ENCODE measurements at places on chromosomes 6 and 20.

DNA sequence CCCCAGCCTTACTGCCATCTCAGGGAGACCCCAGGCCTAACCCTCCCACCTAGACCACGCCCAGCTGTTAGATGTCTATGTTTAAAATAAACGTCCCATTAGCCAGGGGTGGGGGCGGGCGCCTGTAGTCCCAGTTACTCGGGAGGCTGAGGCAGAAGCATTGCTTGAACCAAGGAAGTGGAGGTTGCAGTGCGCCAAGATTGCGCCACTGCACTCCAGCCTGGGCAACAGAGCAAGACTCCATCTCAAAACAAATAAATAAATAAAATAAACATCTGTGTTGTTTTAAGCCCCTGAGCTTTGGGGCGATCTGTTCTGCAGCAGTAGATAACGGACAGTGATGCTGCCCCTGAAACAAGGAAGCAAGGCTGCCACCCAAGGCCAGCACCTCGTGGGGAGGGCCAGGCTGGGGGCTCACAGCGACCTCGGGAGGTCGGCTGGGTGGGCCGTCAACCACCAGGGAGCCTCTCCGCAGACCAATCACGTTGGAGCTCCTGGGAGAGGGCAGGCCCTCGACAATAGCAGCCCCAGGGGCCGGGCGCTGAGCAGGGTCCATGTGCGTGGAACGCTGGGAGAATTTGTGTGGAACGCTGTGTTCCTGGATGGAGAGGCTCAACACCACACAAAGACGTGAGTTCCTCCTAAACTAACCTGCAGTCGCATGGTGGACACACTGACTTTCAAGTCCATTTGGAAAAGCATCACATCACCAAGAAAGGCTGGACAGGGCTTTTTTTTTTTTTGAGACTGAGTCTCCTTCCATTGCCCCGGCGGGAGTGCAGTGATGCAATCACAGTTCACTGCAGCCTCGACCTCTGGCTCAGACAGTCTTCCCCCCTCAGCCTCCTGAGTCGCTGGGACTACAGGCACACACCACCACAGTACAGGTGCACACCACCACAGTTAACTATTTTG is 1.0 kb upstream of the HELZ2 start:
- DNase-seq = no peak

- no peak for DNase-seq
Observed at GRCh38 chr20:5784735-5785134, 34.5 kb downstream of the SHLD1 start.

DNA sequence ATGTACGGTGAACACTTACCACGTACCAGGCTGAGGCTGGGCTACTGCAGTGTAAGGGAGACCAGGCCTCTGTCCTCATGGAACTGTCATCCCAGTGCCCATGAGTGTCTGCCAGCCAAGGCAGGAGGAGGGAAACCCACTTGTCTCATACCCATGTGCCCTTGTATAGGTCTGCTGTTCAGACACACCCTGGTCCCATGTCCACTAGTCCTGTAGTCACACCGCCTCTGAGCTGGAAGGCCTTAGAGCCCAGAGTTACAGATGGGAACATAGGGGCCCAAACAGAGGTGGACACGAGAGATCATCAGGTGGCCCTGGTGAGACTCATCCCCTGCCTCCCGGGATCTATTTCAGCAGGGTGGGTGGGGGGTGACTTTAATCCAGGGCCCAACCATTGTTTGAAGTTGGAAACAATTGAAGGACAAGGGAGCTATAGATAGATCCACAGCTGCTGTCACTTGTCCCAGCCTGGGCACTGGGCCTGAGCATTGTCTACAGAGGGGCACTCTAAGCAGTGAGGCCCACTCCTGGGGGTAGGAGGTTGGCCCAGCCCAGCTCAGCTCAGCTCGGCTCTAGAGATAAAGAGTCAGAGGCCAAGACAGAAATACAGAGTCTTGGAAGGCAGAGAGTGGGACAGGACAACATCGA is 14.6 kb downstream of the MYH7B start:
- no peak for DNase-seq

- no peak for DNase-seq
Observed at GRCh38 chr6:168198302-168199180, 119.5 kb upstream of the FRMD1 start.

DNA sequence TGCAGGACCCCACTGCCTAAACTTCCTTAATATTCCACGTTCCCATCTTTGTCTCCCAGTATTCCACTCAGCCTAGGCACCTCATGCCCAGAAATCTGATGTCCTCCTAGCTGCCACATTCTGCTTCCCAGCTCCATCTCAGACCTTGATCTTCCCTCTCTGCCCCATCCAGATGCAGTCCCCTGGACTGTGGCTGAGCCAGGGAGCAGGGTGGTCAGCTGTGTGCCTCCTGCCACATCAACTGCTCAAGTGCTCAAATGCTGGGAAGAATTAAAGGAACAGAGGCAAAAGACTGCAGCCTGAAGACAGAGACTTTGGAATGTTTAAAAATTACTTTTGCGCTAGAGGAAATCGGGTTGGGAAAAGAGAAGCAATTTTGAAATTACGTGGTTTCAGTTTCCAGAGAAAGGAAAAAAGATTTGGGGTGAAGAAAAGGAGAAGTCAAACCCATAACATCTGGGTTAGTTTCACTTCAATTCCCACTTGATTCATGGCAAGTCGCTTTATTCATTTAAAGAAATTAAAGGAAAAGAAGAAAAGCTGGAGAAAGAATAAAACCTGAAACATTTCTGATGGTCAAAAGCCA is 704.8 kb downstream of the PTPRT start:
- DNase-seq = no peak

GRCh38 chr20:32982617-32983458 is 21.4 kb downstream of the SUN5 start:
- no peak for DNase-seq

DNA sequence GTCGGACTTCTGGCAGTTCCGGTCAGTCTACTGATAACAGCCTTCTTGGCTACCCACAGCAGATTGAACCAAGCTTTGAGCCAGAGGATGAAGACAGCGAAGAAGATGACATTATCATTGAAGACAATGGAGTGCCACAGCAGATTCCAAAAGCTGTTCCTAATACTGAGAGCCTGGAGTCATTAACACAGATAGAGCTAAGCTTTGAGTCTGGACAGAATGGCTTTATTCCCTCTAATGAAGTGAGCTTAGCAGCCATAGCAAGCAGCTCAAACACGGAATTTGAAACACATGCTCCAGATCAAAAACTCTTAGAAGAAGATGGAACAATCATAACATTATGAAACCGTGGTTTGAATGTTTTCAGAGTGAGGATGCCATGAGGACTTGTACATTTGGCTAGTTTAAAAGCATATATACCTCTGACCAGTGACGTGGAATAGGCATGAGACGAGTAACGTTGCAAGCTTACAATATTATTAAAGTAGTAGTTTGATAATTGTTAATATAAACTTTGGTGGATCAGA is 18.8 kb downstream of the PARD6B start:
- no peak for DNase-seq

GRCh38 chr20:24340933-24341332 is 128.5 kb upstream of the SYNDIG1 start:
- DNase-seq = no peak

- no peak for DNase-seq
Observed at GRCh38 chr20:44457016-44457415, 18.7 kb upstream of the TTPAL start.

DNA sequence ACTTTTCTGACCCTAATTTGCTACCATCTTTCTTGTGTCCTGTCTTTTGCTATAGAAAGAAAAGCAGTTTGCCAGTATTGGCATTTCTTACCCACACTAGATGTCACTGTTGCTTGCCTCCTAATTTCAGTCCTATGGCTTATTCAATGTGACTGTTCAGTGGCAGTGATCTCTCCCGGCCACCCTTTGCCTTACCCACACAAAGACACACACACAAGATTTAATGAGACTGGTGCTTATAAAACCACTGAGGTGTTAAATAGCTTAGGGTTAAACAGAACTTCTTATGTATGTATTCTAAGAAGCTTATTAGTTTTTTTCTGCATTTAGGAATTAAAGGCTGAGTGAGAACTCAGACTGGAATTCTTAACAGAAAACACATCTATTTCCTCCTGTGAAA is 233.6 kb upstream of the ASCC3 start:
- peak; percentile 18 for DNase-seq

- DNase-seq = no peak
Observed at GRCh38 chr6:116034327-116034726, 26.4 kb downstream of the FRK start.

GRCh38 chr20:1566701-1567100 is 9.2 kb upstream of the SIRPD start:
- no peak for DNase-seq

DNA sequence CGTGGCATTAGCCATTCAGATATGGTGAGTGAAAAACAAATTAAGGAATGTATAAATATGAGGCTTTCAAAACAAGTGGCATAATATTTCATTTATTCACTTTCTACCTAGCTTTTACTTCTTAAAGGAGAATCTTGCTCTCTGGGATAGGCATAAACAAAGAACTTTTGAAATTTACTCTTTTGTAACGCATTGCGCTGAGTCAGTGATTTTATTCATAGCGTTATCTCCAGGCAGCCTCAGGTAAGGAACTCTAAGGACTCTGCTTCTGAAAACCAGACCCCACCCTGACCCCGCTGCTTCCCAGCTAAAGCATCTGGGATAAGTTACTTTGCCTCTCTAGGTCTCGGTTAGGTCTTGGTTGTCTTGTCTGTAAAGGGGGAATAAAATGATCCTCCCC is 234.7 kb downstream of the MYLK4 start:
- no peak for DNase-seq

- no peak for DNase-seq
Observed at GRCh38 chr6:46220352-46221221, 49.8 kb upstream of the ENPP5 start.

- no peak for DNase-seq
Observed at GRCh38 chr20:19025430-19026120, 186.9 kb upstream of the SLC24A3 start.

GRCh38 chr6:72424476-72424875 is 197.4 kb upstream of the KCNQ5 start:
- no peak for DNase-seq

- no peak for DNase-seq
Observed at GRCh38 chr6:36285187-36285671, 15.4 kb downstream of the PNPLA1 start.

GRCh38 chr6:158611541-158612370 is 32.8 kb downstream of the DYNLT1 start:
- DNase-seq = no peak

DNA sequence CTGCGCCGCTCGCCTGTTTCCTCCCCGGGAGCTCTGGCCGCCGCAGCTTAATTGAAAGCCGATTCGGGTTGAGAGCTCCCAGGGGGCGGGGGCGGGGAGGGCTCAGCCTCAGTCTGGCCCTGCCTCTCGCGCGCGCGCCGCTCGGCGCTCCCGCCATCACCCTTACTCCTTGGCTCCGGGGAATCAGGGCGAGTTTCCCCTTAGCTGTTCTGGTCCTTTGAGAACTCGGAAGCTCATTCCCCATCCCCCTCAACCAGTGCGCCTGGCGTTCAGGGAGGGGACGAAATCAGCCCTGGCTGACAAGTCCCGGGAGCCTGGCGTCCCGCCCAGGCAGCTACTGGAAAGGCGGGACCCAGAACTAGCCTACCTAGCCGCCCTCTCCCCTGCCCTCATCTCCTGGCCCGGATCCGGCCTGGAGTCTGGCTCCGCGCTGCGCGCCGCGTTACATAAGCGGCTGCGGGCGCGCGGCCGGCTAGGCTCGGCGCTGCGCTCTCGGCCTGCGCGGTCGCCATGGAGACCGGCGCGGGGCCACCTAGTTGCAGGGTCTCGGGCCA is 2.8 kb downstream of the SLC12A5 start:
- no peak for DNase-seq

DNA sequence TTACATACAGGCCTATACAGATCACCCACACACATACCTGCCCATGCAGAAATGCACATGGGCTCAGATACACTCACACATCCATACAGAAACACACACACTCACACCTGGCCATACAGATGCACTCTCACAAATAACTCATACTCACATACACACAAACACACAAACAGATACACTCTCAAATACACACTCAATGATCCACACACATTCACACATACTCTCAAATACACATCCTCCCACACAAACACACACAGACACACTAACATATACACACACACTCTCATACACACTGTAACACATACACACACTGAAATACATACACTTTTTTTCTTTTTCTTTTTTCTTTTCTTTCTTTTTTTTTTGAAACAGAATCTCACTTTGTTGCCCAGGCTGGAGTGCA is 90.7 kb downstream of the CDH22 start:
- DNase-seq = no peak

GRCh38 chr6:156348849-156349248 is 428.3 kb upstream of the ARID1B start:
- no peak for DNase-seq

DNA sequence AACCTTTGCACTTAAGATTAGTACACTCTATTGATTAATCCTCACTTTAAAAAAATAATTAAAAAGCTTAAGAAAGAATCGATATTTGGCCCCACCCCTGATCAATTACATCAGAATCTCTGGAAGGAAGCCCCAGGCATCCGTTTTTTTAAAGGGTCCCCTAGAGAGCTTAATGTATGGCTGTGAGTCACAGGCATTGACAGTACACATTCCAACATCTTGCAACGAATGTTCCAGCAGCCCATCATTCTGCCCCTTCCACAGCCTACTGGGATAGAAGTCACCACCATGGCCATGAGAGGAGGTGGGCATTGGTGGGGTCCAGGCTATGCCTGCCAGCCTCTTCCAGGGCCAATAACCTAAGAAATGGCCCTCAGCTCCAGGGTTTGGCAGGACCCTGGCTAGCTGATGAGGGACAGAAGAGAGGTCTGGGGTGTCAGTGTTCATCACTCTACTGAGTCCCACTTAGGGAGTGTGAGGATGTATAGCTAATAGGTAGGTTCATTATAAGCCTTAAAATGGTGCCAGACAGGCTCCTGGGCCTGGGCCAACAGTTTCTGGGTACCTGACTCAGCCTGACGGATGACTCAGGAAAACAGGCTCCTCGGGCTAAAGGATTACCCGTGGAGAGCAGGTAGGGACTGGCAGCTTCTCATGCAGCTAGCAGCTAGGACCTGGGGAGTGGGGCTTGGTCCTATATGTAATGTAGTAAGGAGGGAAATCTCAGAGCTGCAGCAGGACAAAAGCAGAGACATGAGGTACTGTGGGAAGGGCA is 40.4 kb downstream of the MDGA1 start:
- DNase-seq = peak; percentile 47

DNA sequence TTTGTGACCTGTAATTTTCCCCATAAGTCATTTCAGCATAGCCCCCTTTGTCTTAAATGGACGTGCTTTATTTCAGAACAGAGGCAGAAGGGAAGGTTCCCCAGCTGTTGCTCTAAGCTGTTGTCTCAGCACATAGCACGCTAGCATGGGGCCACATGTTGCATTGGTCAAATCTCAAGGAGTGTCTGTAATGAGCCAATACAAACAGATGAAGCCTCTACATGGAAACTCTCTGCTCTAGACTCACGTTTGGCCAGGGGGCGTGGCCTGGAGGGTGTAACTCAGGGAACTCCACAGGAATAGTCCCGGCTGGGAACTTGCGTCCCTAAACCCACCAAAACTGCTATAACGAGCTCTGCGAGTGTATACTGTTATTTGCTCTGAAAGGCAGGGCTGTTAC is 35.2 kb upstream of the SLC22A2 start:
- no peak for DNase-seq

DNA sequence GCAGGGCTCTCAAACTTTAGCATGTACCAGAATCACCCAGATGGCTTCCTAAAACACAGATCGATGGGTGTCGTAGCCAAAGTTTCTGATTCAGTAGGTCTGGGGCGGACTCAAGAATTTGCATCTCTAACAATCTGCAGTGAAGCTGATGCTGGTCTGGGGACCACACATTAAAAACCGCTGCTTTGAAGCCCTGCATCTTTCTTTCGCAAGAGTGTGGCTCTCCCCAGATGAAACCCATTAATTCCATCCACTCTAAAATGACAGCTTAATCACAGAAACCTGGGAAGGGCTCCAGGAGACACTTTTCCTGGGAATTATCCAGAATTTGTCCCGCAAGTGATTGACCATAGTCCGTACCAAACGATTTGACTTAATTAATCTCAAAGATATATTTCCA is 319.8 kb upstream of the PLCB4 start:
- no peak for DNase-seq

Data from HCT116 (cell line).